ENCODE measurements at places on chromosomes 6 and 20. TPM values are rescaled to one million over a fixed set of nuclear protein-coding genes. Genes with fewer than 3 reads are reported as not detected.

GRCh38 chr20:62807444-62808210 lies 3.0 kb downstream of the OGFR start:
- DNase-seq = no peak

GRCh38 chr6:135605278-135605790 lies 107.8 kb upstream of the AHI1 start:
- DNase-seq = no peak

The HSP90AB1 gene
- total RNA-seq = 893 TPM

GRCh38 chr6:11769811-11770545 lies 8.6 kb downstream of the ADTRP start:
- no peak for DNase-seq

DNA sequence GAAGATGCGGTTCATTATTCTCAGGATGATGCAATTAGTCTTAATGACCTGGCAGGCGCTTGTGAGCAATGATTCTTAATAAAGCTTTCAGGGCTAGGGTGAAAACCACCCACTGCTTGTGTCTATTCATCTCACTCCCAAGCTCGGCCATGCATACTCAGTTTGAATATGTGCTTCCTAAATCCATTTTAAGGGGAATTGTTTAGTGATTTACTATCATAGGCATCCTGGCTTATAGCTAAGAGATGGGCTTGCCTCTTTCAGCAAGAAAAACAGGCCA lies 141.1 kb upstream of the SLC24A3 start:
- no peak for DNase-seq

DNA sequence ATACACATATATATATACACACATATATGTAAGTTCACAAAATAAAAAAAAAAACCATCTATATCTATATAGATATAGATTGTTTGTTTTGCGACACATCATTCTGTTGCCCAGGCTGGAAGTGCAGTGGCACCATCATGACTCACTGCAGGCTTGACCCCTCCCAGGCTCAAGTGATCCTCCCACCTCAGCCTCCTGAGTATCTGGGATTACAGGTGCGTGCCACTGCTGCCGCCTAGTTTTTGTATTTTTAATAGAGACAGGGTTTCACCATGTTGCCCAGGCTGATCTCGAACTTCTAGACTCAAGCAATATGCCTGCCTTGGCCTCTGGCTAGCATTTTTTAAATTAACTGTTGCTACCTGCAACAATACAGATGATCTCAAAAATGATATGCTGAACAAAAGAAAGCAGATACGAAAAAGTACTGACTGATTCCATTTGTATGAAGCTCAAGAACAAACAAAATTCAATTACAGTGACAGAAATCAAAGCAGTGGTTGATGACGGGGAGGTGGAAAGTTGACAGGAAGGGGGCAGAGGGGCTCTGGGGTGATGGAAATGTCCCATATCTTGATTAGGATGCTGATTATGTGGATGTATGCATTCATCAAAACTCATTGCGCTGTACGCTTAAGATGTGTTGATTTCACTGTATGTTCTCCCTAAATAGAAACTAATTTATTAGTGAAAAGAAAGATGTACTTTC lies 49.6 kb downstream of the ATXN1 start:
- no peak for DNase-seq

DNA sequence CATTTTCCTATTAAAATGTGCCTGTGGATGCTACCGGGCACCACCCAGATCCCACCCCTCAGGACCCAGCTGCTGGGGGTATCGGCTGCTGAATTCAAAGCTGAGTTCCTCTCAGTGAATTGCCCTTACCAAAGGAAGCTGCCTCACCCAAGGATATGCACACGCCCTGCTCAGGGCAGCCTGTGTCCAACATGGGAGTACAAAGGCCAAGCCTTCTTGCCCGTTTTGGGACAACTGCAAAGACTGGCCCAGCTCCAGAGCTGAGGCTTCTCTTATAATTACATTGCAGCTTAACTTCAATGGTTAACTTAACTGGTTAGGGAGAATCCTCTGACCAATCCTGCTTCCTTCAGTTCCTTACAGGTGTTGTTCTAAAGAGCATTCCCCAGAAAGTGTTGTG lies 19.8 kb upstream of the FANCE start:
- no peak for DNase-seq

DNA sequence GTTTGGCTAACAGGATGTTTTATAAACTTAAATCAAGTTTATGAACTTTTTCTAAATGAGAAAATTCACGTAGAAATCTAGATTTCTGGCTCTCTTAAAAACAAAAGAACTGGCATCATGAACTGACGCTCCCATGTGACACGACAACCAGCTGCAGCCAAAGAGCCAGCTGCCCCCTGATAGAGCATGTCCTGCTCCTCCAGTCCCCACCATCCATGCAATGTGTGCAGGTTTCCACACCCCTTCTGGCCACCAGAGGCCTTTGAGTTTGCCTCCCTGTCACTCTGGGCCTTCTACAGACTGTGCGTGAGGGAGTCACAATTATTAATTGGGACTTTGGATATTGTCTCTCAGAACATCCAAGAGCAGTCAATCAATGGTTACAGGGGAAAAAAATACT lies 1.6 kb upstream of the GPLD1 start:
- no peak for DNase-seq

The ASCC3 gene
- 31.1 TPM for total RNA-seq

- no peak for DNase-seq
Measured at GRCh38 chr20:57195469-57196100, 70.9 kb downstream of the BMP7 start.

DNA sequence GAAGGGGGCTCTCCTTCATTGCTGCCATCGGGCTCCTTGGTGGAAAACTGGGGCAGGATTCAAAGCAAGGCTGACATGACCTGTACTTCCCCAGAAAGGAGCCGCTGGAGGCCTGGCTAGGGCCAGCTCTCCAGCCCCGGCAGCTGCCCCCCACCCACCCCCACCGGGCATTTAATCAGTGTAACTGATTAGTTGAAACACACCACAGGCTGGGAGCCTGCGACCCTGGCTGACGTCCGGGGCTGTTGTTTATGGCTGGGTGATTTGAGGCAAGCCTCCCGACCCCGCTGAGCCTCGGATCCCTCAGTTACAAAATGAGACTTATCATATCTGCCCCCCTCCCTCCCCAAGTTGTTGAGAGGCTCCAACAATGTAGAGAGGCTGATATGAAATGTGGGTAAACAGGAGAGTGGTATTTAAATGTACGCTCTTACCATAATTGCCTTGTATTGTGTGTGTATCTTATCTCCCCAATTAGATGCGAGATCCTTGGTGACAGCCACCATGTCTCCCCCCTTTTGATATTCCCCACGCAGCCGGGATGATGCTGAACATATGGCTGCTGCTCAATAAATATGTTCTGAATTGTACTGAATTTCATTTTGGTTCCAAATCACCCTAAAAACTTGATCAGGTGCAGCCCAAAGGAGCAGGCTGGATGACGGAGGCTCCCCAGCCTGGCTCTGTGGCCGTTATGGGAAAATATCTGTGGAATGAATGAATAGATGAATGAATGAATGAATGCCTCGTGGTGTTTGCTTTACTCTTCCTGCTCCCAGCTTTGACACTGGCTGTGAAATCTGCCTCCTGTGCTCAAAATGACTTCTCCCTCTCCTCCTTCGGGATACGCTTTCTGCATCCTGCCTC lies 31.8 kb upstream of the APCDD1L start:
- no peak for DNase-seq

The IP6K3 gene
- 0.26 TPM for total RNA-seq

- DNase-seq = no peak
Measured at GRCh38 chr6:15628499-15629131, 34.2 kb downstream of the DTNBP1 start.

The VSTM2L gene
- 95.0 TPM for total RNA-seq

- peak; percentile 56 for DNase-seq
Measured at GRCh38 chr20:5448449-5449118, 131.8 kb upstream of the PROKR2 start.

The LY6G6D gene
- not detected for total RNA-seq

GRCh38 chr6:156336089-156336488 lies 441.1 kb upstream of the ARID1B start:
- no peak for DNase-seq

- no peak for DNase-seq
Measured at GRCh38 chr6:135014353-135014832, 40.2 kb downstream of the HBS1L start.

DNA sequence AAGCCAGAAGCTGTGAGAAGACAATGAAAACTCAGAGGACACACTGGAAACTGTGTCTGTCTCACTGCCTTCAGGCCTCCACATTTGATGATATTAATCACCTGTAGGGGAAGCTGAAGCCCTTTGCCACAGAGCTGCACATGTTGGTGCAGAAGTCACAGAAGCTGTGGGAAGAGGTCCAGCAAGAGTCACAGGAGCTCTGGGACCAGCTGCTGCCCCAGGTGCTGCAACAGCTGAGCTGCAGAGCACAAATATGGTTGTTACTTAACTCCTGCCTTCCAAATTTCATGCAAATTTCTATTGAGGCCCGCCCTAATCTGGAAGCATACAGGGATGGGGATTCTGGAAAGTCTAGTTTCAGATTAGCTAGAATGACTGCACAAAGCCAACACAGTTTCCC lies 169.3 kb downstream of the OGFRL1 start:
- DNase-seq = no peak

Measured in mucosa of gallbladder (tissue), 1 donor.